Inflammatory macrophage treated with lipopolysaccharide for 4 hours (primary cell): ENCODE measurements at places on chromosomes 6 and 20.
A peak's percentile ranks its signal among the peaks of the same experiment; 100 is the strongest.

- DNase-seq, result no peak
Measured at GRCh38 chr20:51569815-51570738, 27.6 kb upstream of the NFATC2 start.

GRCh38 chr6:4653141-4653540 lies 123.1 kb upstream of the CDYL start:
- no peak for DNase-seq

DNA sequence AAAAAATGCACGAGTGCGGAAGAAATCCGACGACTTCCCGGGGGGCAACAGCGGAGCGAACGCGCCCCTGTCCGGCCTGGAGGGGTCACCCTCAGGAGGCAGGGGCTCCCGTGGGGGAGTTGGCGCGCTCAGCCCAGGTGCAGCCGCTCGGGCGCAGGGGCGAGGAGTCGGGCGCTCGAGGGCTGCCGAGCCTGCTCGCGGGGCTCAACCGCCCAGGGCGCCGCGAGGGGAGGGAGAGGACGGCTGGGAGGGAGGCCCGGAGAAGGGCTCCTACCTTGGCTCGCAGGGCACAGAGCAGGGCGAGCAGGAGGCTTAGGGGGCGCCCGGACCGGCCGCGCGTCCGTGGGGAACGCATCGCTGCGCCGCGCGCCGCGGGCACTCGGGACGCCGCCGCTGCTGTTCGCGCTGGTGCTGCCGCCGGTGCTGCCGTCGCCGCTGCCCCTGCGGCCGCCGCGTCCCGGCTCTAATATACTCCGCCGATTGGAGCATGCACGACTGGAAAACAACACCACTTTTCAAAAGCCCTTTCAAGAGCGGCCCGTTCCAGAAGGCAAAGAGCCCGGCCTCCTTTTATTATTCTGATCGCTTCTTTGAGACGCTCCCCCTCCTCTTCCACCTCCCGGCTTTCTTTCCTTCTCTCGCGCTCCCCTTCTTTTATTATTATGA lies 490 bp downstream of the JAG1 start:
- peak; percentile 39 for DNase-seq

DNA sequence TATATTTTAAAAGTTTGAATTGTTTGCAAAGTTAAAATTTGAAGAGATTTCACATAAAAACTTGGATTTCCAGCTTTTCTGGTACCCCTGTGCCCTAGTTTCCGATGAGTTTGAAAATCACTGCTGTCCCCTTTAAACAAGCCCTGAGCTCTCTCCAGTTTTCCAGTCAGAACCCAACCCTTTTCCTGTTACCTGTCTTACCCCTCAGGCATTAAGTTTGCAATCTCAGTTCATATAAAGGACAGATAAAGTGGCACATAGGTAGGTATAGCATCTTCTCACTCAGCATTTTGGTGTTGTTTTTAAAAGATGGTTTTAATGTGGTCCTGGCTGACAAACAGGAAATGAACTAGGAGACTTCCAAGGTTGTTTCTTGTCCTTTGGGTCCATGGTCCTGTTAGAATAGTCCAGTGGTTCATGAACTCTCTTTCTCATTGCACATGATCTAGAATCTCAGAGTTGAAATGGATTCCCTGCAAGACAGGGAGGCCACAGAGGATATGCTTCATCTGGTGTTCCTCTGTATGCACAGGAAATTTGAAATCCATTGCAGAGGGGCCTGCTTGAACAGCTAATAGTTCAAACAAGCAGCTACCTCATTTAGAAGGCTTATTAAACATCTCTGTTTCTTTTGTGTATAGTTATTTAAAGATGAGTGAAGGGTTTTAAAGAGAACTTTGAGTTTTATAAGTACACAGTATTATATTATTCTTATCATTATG lies 82.7 kb downstream of the JAG1 start:
- DNase-seq, result no peak

DNA sequence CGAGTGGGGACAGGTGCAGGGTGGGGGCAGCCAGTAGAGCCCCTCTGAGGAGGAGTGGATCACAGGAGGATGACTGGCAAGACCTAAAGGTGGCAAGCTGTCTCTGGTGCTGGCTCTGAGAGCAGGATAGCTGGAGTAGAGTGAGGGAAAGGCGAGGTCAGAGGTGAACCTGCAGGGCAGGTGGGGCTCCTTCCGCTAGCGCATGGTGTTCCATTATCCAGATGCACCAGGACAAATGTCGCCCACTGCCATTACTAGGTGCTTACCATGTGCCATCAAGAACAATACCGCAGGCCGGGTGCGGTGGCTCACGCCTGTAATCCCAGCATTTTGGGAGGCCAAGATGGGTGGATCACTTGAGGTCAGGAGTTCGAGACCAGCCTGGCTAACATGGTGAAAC lies 18.3 kb upstream of the FAM110A start:
- DNase-seq, result no peak

- no peak for DNase-seq
Measured at GRCh38 chr6:159130846-159131245, 38.4 kb upstream of the FNDC1 start.

- no peak for DNase-seq
Measured at GRCh38 chr6:90253631-90254030, 43.0 kb downstream of the BACH2 start.

DNA sequence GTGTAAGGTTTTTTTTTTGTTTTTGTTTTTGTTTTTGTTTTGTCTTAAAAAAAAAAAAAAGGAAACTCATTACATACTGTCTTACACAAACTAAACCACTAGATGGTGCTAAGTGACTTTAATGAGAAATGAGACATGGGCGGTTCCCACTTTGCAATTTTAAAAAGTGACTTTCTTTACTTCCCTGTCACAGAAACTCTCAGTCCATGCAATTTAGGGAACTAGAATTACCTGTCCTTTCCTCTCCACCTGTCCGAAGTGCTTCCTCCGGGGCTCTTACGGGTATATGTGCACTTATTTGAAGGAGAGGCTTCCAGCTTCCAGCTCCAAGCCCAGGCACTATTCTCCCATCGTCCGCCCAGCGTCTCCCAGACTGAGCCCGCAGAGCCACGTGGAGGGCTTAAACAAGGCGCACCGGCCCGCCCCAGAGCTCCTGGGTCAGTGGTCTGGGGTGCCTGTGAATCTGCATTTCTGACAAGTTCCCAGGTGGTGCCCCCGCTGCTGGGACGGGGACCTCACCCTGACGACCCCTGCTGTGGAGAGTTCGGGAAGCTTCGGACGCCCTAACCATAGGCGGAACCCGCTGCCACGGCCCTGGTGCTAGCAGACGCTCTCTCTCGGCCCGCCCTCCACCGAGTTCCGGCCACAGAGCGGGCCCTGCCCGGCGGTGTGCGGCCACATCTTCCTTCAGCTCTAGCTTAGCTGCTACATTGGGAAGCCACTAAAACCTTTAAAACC lies 26.1 kb downstream of the BFSP1 start:
- DNase-seq, result peak; percentile 80

GRCh38 chr6:168113226-168113625 lies 34.2 kb upstream of the FRMD1 start:
- no peak for DNase-seq

DNA sequence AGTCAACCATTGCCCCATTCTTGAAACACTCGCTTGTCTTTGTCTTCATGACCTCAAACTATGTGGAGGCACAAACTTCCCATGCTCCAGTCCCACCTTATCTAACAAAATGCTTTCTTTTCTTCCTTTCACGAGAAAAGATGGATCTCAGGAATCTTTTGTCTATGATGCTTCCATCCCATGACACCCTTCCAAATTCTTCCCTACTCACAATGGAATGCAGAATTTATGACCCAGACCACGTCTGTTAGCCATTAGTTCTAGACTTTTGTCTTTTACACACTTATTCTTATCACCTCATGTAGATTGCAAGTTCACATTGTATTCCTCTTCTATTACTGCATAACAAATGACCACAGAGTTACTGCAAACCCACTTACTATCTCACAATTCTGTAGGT lies 24.2 kb upstream of the LAMP5 start:
- no peak for DNase-seq
